Activated T-cell treated with anti-CD3 and anti-CD28 coated beads, Interleukin-2, amount 50 U/mL, for 48 hours (primary cell): ENCODE measurements at places on chromosomes 11 and 22.

- DNase-seq: no peak
Observed at GRCh38 chr11:126415128-126415527, 59.6 kb downstream of the ST3GAL4 start.

DNA sequence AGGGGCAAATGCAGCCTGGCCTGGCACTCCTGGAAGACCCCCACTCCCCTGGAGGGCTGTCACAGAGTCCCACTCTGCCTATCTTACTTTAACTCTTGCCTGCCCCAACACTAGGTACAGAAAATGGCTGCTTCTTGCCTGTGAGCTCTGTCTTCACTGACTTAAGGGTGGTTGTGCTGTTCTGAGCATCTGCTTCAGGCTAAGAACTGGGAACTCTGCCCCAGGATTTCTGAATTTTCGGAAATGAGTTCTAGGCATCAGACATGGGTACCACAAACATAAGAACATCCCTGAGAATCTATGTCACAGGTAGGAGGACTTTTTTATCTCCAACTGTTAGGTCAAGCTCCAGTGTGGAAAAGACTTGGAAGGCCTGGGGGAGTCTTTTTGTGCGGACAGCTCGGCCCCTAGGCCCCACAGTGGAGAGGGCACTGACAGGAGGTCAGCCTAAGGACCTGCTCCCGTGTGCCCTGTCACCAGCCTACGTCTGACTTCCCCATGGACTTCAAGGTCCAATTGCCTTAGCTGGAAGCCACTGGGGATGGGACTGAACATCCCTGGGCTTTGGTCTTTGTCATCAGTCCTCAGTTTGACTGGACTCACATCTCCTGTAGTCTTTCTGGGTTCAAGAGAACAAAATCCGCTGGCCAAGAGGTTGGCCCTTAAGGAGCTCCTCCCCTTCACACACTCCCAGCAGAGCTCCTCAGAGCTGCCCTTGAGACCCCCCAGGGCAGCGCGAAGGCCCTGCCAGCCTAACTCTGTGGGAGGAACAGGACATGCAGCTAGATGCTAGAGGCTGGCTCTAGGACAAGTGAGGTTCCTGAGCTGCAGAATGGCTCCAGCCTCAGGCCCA lies 31.9 kb downstream of the PPP2R1B start:
- DNase-seq: no peak

DNA sequence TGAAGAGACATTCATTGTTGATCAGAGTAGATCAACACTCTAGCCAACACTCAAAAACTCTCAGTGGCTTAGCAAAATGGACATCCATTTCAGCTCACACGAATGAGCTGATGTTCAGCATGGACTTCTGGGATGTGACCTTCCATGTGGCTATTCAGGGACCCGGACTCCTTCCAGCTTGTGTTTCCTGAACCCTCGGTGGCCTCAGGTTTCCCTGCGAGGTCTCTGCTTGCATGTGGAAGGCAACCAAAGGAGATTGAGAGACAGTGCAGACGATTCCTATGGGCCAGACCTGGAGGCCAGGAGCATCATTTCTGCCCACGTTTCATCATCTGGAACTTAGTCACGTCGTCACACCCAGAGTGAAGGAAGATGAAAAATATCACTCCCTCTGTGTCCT lies 1137.4 kb downstream of the TBC1D22A start:
- DNase-seq: no peak

GRCh38 chr22:20227363-20227762 lies 40.8 kb downstream of the RTN4R start:
- DNase-seq: no peak

DNA sequence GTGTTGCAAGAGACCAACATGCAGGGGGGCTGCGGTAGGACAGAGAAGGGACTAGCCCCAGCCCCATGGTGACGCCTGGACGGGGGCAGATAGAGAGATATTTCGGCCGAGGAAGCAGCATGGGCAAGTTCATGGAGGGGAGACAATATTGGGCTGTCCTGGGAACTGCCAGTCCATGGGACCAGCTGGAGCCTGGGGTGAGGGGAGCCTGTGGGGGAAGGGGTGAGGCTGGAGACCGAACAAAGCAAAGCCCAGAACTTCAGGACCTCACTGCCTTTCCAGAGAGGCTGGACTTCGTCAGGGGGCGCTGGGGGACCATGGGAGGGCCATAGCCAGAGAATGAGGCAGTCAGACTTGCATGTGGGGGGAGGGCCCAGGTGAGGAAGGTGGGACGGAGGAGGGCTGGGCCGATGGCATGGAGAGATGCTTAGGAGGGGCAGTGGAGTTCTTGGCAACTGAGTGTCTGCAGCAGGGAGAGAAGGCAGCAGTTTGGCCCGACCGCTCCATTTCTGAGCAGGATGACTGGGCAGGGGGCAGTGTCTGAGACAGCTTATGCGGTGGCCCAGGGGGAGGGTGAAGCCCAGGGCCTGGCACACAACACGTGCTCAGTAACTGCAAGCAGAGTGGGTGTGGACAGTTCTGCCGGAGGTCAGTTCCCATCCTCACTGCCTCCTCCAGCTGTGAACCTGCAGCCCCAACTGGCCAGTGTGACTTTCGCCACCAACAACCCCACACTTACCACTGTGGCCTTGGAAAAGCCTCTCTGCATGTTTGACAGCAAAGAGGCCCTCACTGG lies 712 bp downstream of the UPK3A start:
- no peak for DNase-seq

- DNase-seq: no peak
Observed at GRCh38 chr22:19784384-19785175, 24.0 kb downstream of the TBX1 start.

GRCh38 chr22:46918197-46918596 lies 155.7 kb downstream of the TBC1D22A start:
- DNase-seq: no peak

- DNase-seq: no peak
Observed at GRCh38 chr11:47711816-47712215, 3.4 kb downstream of the AGBL2 start.
